Activated T-helper 1 cell treated with Interleukin-2 at 50 U/mL for 16 hours (primary cell): ENCODE measurements at places on chromosomes 3 and 15.

DNA sequence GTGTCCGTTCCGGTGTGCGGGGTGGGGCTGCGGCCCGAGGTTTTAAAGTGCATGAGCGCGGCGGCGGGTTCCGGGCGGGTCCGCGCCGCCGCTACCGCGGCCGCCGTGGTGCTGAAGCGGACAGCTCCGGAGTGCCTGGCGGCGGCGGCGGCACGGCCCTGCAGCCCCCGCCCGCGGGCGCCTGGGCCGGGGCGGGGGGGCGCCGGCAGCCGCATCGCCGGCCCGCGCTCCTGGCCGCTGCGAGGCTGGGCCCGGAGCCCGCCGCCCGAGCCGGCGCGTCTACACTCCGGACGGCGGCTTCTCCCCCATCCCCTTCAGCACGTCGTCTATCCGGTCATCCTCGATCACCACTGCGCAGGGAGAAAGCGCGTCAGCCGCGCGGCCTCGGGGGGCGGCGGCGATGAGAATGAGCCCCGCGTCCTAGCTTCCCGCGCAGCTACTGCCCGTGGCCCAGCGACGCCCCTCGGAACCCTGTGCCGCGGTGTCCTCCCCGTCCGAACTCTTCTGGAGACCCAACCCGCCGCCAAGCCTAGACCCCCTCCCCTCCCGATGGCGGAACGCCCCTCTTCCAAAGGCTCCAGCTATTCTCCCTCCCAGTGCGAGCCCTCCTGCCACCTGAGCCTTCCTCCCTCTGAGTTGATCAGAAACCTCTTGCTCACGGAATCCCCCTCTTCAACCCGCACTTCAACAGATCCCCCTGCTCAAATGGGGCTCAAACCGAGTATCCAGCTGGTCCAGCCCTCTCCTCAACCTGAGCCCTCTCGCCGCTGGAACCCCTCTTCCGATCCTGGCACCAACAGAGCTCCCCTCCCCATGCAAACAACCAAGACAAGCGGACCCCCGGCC is 1.3 kb downstream of the CAMK2N2 start:
- DNase-seq = no peak

- DNase-seq = no peak
Measured at GRCh38 chr15:58929891-58930416, 3.5 kb downstream of the SLTM start.

- DNase-seq = no peak
Measured at GRCh38 chr3:101020351-101021015, 27.3 kb upstream of the ABI3BP start.

- no peak for DNase-seq
Measured at GRCh38 chr3:27201492-27201891, 167.7 kb downstream of the NEK10 start.

GRCh38 chr3:9970020-9970652 is 16.5 kb downstream of the EMC3 start:
- DNase-seq = no peak
